Coronary artery (tissue), 2 donors: ENCODE measurements at places on chromosomes 3 and 15.
A peak's percentile ranks its signal among the peaks of the same experiment; 100 is the strongest.

DNA sequence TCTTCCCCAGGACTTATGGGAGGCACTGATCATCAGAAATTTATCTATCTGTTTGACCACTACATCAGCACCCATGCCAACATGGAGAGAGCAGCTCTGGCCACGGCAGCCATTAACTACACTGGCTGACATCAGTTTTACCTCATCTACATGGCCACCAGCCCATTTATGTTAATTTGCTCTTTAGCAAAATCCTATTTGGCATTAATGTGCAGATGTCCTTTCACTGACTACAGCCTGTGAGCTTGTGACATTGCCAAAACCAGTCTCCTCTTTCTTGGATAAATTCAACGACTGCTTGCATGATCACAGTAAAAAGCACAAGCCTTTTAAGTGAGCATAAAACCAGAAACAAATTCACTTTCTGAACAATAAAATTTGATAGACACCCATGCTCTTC is 47.5 kb downstream of the NR1I2 start:
- no peak for DNase-seq

DNA sequence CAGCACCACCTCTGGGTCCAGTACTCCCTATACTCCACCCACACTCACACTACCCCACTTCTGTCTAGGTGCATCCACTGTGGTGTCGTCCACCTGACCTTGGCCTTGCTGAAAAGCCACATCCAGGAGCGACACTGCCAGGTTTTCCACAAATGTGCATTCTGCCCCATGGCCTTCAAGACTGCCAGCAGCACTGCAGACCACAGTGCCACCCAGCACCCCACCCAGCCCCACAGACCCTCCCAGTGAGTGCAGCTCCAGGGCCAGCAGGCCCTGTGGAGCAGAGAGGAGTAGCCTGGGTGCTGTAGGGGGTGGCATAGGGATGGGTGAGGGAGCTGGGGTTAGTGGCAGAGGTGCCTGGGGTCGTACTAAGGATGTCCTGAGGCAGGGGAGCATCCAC is 19.4 kb upstream of the ALPK3 start:
- DNase-seq, result no peak

DNA sequence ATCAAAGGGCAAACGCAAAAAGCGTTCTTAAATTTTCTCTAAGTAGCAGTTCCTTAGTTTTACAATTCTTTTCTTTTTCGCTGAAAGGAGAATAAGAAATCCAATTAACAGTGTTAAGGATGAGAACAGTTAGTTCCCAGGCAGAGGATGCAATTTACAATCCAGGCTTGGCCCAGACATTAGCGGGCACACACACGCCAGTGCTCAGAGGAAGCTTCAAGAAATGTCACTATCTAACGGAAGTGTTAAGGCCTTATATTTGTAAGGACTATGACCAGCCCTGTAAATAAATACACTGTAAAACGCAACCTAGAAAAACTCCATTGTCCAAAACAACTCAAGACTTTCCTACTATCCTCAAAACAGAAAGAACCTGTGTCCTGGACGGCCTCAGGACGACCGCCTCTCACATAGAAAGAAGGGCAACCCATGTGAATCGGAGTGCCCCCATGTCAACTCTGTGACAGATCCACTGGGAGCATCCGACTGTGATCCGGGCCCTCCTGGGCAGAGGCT is 1.3 kb downstream of the ACAP2 start:
- DNase-seq, result peak; percentile 78

- DNase-seq, result no peak
Measured at GRCh38 chr3:78368636-78369345, 1328.9 kb downstream of the ROBO2 start.

GRCh38 chr15:82571722-82572222 is 31.5 kb upstream of the RPS17 start:
- peak; percentile 80 for DNase-seq

- no peak for DNase-seq
Measured at GRCh38 chr15:52448011-52448890, 80.4 kb downstream of the MYO5A start.

GRCh38 chr15:33680336-33680735 is 288.0 kb upstream of the CHRM5 start:
- DNase-seq, result no peak

DNA sequence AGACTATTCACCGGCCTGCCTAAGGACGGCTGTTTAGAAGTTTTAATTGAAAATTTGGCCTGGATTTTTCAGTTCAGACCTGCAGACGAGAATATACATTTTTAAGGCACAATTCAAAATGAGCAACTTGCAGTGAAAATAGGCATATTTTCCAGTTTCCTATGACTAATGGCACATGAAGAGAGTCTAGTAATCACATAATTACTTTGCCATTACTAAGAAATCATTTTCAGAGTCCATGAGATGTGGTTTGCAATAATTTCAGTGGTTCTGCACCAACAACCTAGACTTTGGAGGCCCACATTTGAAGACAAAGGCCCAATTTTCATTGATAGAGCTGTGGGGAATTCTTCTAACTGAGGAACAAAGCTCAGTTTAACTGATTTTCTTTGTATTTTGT is 205.3 kb downstream of the SOX2 start:
- DNase-seq, result no peak

DNA sequence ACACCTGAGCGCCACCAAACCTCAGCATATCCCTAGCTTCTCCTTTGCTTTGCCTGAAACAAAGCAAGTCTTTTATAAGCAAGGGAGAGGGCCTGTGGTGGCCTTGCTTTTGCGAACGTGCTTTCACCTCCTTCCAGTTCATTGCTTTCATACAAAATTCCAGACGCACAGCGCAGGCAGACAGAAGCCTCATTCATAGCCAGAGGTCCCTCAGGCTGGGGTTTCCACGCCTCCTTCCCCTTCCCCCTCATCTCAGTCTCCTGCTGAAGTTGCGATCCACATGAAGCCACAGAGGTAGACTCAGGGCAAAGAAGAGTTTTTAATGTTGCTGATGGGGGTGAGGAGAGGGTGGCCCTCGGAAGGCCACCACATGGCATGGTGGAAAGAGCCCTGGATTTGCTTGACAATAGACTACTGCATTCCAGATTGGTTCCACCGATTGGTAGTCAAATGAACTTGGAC is 59.4 kb upstream of the FLNB start:
- no peak for DNase-seq

GRCh38 chr3:76040946-76041345 is 255.6 kb upstream of the ZNF717 start:
- no peak for DNase-seq

DNA sequence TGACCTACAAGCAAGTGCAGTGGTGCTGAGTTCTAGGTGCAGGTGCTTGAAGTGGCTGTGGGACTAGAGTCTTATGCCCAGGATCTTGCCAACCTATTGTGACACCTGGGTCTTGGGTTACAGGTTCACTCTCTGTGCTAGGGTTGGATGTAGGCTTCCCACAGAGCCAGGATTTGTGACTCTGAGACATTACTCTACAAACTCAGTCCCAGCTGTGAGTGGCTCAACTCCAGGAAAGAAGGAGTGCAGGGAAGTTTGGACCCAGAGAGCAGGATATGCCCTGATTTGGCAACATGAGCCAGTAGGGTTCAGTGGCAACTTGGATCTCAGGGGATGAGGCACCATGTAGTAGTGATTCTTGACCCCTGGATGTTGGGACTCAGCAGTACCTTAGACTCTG is 182.2 kb downstream of the LPP start:
- DNase-seq, result no peak

- DNase-seq, result no peak
Measured at GRCh38 chr15:92848852-92849598, 51.1 kb upstream of the CHD2 start.
